Inflammatory macrophage (primary cell): ENCODE measurements at places on chromosomes 12 and 14.

- DNase-seq, result peak; percentile 54
Measured at GRCh38 chr14:59150990-59151389, 37.5 kb upstream of the DAAM1 start.

DNA sequence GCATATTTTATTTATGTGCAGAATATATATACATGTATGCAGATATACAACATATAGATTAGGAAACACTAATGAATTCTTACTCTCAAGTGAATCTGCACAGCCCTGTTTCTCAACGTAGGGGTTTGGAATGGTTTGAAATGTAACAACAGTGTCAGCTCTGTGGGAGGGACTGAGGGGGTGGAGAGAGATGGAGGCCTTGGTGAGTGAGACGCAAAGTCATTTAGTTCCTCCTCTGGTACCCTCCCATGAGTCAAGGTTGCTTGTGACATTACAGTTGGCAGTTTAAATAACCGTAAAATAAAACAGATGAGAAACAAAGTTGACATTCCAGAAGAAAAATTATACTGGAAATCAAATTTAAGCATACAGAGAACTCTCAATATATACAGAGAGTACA lies 313.0 kb upstream of the PRKD1 start:
- no peak for DNase-seq

DNA sequence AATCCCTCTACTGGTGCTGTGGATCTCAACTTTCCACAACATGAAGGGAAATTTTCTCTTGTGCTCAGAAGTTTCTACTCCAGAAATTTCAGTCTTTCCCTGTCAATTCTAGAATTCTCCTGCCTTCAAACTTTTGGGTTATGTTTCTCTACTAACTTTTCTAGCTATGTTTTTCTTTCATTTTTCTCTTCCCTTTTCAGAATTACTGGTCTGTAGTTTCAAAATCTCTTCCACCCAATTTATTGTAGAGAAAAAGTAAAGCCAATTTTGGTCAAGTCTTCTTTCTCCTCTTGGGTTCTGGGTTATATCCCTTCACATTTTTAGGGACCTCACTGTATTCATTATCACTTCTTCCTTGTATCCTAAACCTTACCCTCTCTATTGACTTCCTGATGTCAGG lies 18.9 kb downstream of the CNTN1 start:
- no peak for DNase-seq

GRCh38 chr14:81166121-81166520 lies 54.6 kb downstream of the GTF2A1 start:
- DNase-seq, result no peak

DNA sequence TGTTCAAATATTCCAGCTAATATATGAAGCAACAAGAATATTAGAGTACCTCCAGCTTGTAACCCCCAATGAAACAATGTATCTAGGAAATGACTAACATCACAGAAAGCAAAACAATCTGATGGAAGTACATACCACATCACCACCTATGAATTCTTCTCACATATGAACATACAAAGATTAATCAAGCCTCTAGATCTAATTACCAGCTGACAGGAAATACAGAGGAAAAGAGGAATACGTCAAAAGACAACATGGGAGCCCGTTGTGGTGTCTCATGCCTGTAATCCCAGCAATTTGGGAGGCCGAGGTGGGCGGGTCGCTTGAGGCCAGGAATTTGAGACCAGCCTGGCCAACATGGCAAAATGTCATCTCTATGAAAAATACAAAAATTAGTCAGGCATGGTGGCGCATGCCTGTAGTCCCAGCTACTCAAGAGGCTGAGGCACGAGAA lies 7.5 kb downstream of the NEDD8 start:
- no peak for DNase-seq

- no peak for DNase-seq
Measured at GRCh38 chr14:22003461-22003860, 329.8 kb upstream of the OR4E1 start.

DNA sequence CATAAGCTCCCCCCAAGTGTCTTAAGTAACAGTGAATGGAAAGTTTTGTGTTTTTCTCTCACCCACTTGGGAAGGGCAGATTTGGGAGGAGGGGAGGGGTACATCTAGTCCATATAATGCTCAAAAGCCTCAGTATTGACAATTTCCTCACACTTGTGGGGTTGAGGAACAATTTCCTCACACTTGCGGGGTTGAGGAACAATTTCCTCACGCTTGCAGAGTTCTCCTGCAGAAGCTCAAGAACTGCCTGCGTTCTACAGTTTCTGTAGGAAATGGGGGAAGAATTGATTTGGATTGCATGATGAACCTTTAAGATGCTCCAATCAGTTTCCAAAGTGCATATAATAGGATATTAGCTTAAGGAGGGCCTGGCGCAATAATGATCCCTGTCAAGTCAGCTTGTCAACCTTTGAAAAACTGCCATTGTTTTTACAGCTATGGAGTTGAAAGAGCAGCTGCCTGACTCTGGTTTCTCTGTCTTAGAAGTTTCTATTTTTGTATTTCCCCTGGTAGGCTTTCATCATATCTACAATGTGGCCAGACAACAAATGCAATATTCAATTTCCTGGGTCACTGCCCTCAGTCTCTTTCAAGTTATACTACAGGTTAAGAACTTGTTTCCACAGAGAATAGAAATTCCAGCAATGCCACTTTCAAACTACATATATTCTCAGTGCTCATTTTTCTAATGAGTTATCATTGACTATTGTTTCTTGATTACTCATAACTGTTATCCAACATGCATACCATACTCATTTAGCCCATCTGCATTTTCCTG lies 66.5 kb downstream of the PLEKHG7 start:
- peak; percentile 56 for DNase-seq

GRCh38 chr12:126708492-126708896 lies 1558.5 kb upstream of the TMEM132C start:
- DNase-seq, result no peak

DNA sequence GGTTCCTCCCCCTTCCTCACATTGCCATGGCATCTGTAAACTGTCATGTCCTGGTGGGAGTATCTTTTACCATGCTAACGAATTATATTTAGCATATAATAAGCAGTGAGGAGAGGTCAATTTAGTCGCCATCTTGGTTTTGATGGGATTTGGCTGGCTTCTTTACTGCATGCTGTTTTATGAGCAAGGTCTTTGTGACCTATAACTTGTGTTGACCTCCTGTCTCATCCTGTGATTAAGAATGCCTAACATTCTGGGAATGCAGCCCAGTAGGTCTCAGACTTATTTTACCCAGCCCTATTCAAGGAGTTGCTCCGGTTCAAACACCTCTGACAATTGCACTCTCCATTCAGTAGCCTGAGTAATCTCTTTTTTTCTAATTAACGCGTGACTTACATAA lies 2.1 kb upstream of the EIF4B start:
- DNase-seq, result no peak

- DNase-seq, result no peak
Measured at GRCh38 chr12:76909290-76909689, 30.5 kb upstream of the CSRP2 start.

- DNase-seq, result no peak
Measured at GRCh38 chr12:52515927-52516831, 4.0 kb downstream of the KRT5 start.

GRCh38 chr14:82451675-82452074 lies 918.0 kb upstream of the SEL1L start:
- DNase-seq, result no peak

DNA sequence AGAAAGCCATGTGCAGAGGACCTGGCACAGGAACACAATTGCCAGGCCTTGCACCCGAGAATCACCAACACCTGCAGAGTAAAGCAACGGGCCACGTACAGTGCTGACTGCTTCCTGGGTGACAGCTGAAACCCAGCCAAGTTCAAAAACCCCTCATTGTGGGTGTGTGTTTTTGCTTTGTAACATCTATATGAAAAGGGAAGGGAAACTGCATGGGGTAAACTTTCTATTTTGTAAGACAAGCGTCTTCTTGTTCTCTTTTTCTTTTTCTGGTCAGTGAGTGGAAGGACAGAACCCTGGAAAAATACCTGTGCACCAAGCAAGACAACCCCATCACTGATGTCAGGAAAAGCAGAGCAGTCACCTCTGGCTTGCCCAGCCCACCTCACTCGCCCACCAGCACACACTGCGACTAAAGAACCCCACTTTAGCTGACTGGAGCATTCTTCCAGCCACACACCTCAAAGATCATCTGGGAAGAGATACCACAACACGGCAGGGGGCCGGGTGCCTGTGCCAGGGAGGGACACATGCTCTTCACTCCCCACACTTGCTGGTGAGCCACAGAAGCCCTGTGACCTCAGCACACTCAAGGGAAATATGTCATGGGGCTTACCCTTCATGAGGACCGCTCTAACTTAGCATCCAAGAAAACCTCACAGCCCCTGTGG lies 172.3 kb downstream of the NDUFA12 start:
- DNase-seq, result peak; percentile 84

- no peak for DNase-seq
Measured at GRCh38 chr12:27552886-27553560, 29.0 kb downstream of the PPFIBP1 start.

GRCh38 chr12:673849-674248 lies 10.6 kb upstream of the NINJ2 start:
- DNase-seq, result no peak

DNA sequence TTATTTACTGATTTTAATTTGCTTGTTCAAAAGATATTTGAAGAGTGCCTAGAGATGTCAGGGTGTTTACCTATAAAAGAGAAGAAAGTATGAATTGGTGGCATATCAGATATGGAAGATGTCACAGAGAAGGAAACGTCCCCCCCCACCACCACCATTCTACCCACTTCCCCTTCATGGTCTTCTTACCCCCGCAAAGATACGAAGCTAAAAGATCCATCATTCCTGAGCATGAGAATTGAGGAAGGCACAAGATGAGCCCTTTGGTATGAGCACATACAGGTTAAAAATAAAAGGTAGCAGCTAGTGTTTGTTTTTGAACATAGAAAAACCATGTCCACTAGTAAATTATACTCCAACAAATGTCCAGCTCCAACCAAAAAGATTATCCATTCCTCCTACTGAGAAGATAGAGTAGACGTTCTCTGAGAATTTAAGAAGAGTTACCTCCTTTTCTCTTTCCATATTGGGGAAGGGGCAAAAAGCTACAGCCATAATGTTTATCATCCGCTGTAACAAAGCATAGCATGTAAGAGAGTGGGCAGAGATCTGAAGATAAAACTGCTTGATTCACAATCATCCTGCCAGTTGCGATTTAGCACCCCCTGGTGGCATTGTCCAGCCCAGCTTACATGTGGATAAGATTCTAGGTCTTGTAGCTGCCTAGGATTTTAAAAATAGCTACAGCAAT lies 29.1 kb downstream of the NFYB start:
- peak; percentile 76 for DNase-seq

DNA sequence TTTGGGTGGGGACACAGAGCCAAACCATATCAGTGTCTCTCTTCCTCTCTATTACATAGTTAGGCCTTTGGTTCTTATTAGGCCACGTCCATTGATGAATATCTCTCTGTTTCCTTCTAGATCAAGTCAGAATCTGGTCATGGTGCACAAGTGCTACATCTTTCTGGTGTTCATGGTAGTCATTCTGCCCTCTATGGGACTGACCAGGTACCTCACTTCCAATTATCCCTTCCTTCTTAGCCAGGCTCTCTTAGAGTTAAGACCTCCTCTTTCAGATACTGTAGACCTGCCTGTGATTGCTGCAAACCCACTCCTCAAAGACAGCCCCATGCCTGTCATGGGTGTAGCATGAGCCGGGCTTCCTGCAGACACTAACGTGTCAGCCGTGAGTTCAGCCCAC lies 25.2 kb downstream of the NGB start:
- DNase-seq, result no peak

- no peak for DNase-seq
Measured at GRCh38 chr12:62643486-62643885, 176.9 kb downstream of the MON2 start.

- DNase-seq, result no peak
Measured at GRCh38 chr12:84455598-84455997, 457.0 kb downstream of the SLC6A15 start.

DNA sequence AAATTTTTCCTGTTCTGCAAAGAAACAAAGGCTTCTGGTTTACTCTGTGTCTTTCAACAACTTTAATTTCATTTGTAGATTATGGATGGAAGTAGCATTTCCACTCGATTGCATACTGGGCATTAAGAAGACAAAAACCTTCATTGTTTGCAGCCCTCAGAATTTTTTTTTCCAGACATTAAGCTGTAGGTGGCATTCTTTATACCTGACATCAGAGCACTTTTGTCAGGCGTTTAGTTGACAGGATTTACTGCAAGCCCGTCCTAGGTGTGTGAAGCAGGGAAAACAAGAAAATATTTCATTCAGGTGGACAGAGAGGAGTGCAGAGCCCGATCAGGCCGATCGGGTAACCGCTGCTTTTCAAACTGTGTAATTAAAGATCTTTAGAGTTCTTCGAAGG lies 107.5 kb downstream of the TMEM260 start:
- DNase-seq, result no peak

- DNase-seq, result peak; percentile 40
Measured at GRCh38 chr14:22471545-22472121, 117.4 kb downstream of the DAD1 start.

DNA sequence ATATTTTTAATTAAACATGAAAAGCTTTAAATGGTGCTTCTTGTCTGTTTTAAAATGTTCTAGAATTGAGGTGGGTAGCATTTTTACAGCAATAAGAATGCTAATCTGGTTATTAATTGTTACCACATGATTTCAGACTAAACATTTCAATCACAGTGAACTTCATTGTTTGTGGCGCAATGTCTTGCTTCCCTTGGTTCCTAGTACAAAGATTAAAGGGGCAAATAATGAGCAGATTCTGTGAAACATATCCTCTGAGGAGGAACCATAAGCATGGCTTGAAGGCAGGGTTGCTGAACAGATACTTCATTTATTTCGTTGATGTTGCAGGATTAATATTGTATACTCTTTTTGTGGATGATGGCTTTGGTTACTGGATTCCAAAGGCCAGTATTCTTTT lies 162.1 kb downstream of the FUT8 start:
- DNase-seq, result no peak

DNA sequence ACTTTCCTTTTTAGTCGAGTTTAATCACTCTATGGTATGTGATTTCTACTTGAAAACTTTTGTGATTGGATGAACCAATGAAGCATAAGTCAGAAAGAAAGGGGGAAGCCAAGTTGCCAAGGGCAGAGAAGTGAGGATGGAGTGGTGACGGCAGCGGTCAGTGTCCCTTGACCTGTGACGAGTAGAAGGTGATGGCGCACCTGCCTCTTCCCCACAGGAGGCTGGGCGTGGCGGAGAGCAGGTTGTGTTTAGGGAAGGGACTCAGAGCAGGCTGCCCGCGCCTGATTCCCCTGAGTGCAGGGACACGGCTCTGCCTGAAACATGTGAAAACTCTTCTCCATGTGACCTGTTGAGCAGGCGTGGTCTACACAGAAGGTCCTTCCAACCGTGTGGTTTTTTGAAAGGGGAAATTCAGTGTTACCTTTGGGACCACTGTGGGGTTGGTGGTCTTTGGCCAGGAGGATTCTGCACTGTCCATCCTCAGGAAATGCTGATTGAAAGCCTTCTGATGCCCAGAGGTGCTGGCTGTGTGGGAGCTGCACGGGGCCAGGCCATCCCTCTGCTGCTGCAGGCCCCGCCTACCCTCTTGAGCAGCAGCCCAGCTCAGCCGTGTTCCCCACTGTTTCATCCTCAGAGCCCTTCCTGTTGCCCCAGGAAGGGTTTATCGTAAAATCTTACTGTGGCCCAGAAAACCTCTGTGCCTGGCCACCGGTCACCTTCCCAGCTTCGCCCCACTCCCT lies 23.5 kb upstream of the AMN start:
- DNase-seq, result no peak
